ENCODE measurements at places on chromosomes 13 and 19.

DNA sequence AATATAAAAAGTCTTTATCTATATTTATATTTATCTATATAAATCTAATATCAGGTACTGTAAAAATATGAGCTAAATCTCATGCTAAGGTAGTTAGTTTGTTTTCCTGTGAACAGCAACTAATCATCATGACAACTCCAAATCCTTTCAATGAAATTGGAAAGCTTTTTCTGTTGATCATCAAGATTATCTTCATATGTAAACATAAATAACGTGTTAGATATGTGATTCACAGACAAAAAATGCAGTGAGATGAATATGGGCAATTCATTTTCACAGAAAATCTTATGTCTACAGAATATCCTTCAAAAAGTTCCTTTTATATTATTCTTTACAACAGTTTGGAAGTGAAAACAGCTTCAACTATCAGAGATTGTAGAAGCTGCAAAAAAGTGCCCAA, 41.7 kb upstream of the EEF1AKMT1 start:
- no peak for DNase-seq

- DNase-seq, result peak; percentile 72
Observed at GRCh38 chr13:79659121-79659521, 178.2 kb downstream of the NDFIP2 start.

DNA sequence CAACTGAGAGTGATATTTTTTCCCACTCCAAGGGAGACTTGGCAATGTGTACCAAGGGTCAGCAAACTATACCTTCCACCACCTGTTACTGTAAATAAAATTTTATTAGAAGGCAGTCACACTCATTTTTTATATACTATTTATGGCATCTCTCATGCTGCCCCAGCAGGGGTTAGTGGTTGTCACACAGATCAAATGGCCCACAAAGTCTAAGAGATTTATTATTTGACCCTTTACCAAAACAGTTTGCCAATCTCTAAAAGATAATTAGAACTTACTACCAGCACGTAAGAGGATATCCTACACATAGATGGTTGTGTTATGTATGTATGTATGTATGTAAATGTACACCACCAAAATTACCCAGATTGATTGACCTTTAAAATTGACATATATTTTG, 185.1 kb downstream of the PRR20E start:
- no peak for DNase-seq

- DNase-seq, result no peak
Observed at GRCh38 chr13:99154064-99154463, 46.6 kb upstream of the UBAC2 start.

DNA sequence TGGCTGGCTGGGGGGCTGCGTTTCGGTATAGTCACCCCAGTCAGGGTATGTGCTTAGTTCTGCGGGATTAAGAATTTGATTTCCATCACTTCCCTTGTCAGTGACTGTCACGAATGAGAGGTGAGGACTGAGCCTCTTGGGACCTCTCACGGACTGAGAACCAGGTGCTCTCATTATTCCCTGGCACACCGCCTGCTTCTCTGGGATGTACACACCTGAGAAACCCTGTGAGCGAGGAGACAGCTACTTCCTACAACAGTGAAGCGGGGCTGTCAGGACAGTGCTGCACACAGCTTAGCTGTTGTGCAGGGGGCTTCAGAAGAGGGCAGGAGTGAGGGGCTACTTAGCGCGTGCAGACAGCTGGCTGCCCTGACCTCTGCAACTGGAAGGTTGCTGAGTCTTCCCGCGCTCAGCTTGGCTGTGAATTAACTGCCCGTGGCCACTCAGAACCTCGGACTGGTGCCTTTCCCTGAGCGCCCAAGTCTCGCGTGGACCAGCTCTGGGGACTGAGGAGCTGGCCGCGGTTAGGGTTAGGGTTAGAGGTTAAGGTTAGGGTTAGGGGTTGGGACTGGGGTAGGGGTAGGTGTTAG, 65.3 kb upstream of the MCF2L start:
- DNase-seq, result no peak

GRCh38 chr13:57633141-57633949, 1.8 kb downstream of the PCDH17 start:
- DNase-seq, result peak; percentile 85

DNA sequence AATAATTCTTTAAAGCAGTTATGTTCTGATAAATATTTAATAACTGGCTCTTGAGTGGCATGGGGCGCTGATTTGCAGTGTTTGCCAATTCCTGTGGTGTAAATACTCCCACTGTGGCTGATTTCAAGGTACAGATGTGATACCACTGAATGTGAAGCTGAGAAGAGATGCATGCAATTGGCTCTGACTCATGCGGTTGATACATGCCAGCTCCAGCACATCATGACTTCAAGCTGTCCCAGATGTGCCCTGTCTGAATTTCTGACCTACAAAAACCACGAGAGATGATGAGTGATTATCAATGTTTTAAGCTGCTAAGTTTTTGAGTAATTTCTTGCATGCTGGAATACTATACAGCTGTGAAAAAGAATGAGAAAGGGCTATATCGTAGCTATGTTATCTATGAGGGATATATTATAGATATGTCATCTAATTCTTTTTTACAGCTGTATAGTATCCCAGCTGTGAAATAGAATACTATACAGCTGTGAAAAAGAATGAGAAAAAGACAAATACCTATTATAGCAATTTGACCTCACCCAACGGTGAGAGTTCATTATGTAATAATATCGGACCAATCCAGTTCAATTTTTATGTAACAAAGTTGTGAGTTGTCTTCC, 7.6 kb upstream of the ACSBG2 start:
- no peak for DNase-seq

Measured in hindlimb muscle (tissue), 1 donor.